Smooth muscle cell of the coronary artery (primary cell): ENCODE measurements at places on chromosomes 5 and 9. TPM values are rescaled to one million over a fixed set of nuclear protein-coding genes. Genes with fewer than 3 reads are reported as not detected.

Gene IL5
- not detected in 2 replicates for total RNA-seq

Gene ANKRD34B
- not detected in 2 replicates for total RNA-seq

Gene PSD2
- under 0.01 TPM in 2 replicates for total RNA-seq

Gene ADAMTS16
- 0.12 TPM in 1 of 2 replicates, not detected in the other for total RNA-seq

Gene PCDHB5
- 2.3 and 3.7 TPM in 2 replicates for total RNA-seq

Gene ITGA2
- total RNA-seq: 8.2 and 63.8 TPM in 2 replicates

Gene TMEM252
- not detected in 2 replicates for total RNA-seq

Gene GABRB2
- total RNA-seq: under 0.01 TPM in 1 of 2 replicates, not detected in the other

Gene BARHL1
- not detected in 2 replicates for total RNA-seq

Gene MARCOL
- total RNA-seq: not detected in 2 replicates

Gene LCN15
- total RNA-seq: not detected in 2 replicates

Gene TAF11L10
- not detected in 2 replicates for total RNA-seq
